ENCODE measurements at places on chromosomes 2 and 18. TPM values are rescaled to one million over a fixed set of nuclear protein-coding genes. Genes with fewer than 3 reads are reported as not detected.
A peak's percentile ranks its signal among the peaks of the same experiment; 100 is the strongest.

The ELOA2 gene
- not detected for polyA plus RNA-seq

The CARF gene
- 2.7 TPM for polyA plus RNA-seq

The LRATD1 gene
- polyA plus RNA-seq: 4.2 TPM

The KLHL29 gene
- 1.5 TPM for polyA plus RNA-seq

The CNDP1 gene
- 2.9 TPM for polyA plus RNA-seq

The QPCT gene
- polyA plus RNA-seq: 10.4 TPM

The MALT1 gene
- polyA plus RNA-seq: 10.4 TPM

The MYCN gene
- polyA plus RNA-seq: 2.2 TPM

The CHN1 gene
- polyA plus RNA-seq: 6.5 TPM

The TTC31 gene
- 11.5 TPM for polyA plus RNA-seq

The NAT8 gene
- polyA plus RNA-seq: 1,820 TPM

The TFCP2L1 gene
- polyA plus RNA-seq: 44.4 TPM

The SKOR2 gene
- not detected for polyA plus RNA-seq

The CPO gene
- polyA plus RNA-seq: 0.90 TPM

The PLEKHM3 gene
- 4.2 TPM for polyA plus RNA-seq

The PUM2 gene
- 22.0 TPM for polyA plus RNA-seq

DNA sequence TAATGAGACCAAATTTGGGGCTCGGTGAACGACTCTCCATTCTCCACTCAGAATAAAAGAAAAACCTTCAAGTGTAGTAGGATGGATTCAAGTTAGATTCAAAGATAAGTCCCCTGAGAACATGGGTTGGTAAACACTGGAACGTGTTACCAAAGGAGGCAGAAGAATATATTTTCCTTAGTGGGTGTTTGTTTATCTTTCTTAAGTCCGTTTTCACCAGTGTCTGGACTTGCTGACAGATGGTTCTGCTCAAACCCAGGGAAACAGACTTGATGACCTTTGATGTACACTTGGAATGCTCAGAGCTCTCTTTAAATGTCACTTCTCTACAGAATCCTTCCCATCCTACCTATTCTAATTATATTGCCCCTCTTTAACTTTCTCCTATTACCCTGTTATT, 310.3 kb upstream of the ZNF521 start:
- peak; percentile 22 for DNase-seq

GRCh38 chr2:85813982-85814801, 60.4 kb downstream of the ATOH8 start:
- peak; percentile 94 for DNase-seq

GRCh38 chr2:175143678-175144077, 24.3 kb downstream of the ATF2 start:
- no peak for DNase-seq

DNA sequence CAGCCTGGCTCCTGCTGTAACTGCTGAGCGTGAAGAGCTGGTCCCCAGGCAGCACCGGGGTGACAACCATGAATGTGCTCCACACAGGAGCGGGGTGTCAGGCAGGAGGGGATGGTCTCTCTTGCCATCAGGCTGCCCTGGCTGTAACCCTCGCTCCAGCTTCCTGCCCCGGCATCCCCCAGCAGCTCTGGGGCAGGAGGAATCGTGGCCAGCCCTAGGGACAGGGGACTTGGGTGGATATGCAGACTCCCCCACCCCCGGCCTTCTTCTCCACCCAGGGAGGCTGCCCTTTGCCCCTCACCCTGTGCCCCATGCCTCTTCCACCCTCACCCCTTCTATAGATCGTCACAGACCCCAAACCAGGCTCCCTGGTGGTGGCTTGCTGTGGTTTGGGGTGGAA, 69.4 kb upstream of the SMAD7 start:
- no peak for DNase-seq

DNA sequence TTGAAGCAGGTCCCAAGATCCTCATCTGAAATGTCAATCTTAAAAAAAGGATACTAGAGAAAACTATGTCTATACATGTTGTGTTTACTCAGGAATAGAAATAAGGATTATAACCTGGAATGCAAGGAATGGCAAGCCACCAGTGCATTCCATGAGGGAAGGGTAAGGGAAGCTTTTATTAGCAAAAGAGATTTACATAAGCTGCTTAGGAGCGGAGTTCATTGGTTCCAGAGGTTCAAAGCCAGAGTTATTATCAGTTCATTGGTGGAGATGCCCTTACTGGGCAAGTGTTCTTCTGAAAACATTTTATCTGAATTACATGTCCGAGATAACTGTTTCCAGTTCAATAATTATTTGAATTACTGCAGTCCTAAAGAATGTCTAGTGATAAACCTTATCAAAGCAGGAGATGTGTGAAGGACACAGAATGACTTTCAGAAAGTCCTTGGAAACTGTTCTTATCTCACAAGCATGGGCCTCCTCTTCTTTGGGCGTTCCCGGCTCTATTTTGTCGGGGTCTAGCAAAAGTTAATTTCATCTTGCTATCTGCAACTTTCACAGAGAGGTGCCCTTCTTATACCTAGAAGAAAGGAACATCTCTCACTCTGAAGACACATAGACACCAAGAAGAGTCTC, 23.5 kb downstream of the COMMD1 start:
- DNase-seq: no peak

- DNase-seq: no peak
Observed at GRCh38 chr2:172021955-172022354, 22.2 kb downstream of the METAP1D start.

GRCh38 chr2:95337829-95338228, 40.7 kb downstream of the KCNIP3 start:
- DNase-seq: no peak

DNA sequence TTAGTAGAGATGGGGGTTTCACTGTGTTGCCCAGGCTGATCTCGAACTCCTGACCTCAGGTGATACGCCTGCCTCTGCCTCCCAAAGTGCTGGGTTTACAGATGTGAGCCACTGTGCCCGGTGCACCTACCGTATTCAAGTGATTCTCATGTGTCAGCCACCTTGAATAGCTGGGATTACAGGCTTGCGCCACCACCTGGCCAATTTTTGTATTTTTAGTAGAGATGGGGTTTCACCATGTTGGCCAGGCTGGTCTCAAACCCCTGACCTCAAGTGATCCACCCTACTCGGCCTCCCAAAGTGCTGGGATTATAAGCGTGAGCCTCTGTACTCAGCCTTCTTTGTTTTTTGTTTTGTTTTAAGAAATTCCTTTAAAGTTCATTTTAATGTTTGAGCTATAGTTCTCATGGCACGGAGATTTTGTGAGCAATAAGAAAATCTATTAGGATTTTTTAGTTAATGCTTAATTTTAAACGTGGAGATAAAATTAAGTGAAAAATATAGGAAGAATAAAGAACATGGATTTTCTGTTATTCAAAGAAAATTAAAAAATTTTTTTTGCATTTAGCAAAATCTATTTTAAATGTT, 242.6 kb downstream of the PHLPP1 start:
- DNase-seq: peak; percentile 32

DNA sequence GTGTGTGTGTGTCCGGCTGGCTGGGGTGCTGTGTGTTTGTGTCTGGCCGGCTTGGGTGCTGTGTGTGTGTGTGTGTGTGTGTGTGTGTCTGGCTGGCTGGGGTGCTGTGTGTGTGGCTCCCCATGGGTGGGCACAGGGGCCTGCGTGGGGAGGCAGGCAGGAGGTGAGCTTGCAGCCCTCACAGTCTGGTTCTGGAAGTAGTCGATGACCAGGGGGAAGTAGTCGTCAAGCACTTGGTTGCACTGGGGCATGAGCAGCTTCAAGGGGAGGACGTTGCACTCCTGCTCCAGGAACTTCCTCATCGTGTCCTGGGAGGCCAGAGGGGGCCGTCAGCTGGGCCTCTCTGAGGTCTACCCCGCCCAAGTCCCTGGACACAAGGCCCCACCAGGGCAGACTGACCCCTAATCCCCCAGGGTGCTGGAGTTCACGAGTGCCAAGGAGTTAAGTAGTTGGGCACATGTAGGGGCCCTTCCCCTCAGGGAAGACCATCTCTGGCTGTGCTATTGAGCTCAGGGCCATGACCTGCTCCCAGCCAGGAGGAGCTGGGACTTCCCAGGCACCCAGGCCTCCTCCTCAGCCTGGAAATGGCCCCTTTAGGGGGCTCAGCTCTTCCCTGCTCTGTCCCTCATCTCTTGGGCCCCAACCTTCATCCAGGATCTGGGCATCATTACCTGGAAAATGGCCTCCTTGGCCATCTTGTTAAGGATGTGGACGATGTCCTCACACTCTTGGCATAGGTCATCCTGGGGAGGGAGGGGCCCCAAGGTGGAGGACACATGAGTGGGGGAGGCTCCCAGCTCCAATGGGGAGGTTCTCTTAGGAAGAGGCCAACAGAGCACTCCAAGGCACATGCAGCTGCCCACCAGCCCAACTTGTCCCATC, 1.3 kb downstream of the SFTPB start:
- DNase-seq: no peak

- no peak for DNase-seq
Observed at GRCh38 chr18:12101266-12101665, 7.6 kb downstream of the ANKRD62 start.

DNA sequence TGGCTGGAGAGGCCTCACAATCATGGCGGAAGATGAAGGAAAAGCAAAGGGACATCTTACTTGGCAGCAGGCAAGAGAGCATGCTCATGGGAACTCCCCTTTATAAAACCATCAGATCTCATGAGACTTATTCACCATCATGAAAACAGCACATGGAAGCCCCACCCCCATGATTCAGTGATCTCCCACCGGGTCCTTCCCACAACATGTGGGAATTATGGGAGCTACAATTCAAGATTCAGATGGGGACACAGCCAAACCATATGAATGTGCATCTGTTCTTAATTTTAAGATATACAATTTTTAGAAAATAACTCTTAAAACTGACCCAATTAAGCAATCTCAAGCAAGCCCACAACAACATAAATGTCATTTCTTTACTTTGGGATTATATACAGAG, 12.6 kb downstream of the C18orf63 start:
- no peak for DNase-seq

- DNase-seq: no peak
Observed at GRCh38 chr18:23341383-23341782, 111.7 kb upstream of the RIOK3 start.

- peak; percentile 5 for DNase-seq
Observed at GRCh38 chr2:119820275-119820674, 60.6 kb downstream of the PTPN4 start.

GRCh38 chr18:49214058-49214457, 246.4 kb downstream of the DYM start:
- no peak for DNase-seq

- no peak for DNase-seq
Observed at GRCh38 chr18:78996741-78997490, 17.3 kb downstream of the SALL3 start.

GRCh38 chr2:159613651-159614285, 2.6 kb downstream of the BAZ2B start:
- peak; percentile 78 for DNase-seq

DNA sequence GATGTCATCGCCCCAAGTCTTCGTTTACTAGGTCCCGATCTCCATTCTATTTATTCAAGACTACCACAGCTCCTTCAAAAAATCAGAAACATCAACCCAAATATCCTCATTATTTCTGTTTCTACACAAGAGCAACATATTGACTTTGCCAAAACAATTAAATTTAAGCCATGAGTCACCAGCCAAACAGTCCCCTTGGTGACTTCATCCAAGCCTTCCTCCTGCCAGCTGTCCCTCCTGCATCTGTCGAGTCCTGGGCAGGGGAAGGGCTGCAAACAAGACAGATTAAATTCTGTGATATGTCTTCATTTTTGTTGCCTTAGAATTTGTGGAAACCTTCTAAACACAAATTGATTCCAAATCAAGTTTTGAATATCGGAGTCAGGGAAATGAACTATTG, 110.3 kb downstream of the SP3 start:
- no peak for DNase-seq

- peak; percentile 85 for DNase-seq
Observed at GRCh38 chr18:45755934-45756333, 32.0 kb downstream of the SLC14A1 start.

GRCh38 chr2:77664491-77664890, 142.3 kb upstream of the LRRTM4 start:
- DNase-seq: no peak

DNA sequence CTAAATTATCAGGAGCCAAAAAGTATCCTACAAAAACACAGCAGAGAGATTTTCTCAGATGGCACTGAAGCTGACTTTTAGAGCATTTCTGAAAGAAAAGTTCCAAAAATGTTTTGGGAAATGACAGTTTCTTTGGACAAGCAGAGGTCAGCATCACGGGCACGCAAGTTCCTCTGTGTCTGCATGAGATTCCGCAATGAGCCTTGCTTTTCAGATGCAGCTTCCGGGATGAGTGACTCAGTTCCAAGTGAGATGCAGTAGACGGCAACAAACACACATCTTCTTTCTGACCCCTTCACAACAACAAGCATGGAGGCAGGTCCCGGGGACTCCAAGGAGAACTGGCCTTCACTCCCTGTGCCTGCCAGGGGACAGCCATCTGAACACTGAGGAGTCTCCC, 76.6 kb downstream of the EIPR1 start:
- no peak for DNase-seq

- no peak for DNase-seq
Observed at GRCh38 chr2:203796248-203797010, 71.1 kb upstream of the CTLA4 start.

DNA sequence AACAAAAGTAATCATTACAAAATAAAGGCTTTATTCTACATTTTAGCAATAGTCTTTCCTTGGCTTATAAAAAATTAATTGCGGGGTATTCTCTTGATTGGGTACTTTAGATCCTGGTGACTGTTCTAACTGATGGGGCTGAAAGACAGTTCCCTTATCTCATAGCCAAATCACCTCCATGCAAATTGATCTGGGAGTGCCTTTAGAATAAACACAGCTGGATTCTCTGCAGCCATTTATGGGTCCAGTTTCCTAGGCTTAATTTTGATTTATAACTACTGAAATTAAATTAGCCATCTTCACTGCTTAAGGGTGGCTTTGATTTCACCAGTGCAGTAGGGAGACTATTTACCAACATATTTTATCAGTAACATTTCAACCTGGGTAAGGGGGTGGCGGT, 337.1 kb downstream of the NRXN1 start:
- DNase-seq: no peak

DNA sequence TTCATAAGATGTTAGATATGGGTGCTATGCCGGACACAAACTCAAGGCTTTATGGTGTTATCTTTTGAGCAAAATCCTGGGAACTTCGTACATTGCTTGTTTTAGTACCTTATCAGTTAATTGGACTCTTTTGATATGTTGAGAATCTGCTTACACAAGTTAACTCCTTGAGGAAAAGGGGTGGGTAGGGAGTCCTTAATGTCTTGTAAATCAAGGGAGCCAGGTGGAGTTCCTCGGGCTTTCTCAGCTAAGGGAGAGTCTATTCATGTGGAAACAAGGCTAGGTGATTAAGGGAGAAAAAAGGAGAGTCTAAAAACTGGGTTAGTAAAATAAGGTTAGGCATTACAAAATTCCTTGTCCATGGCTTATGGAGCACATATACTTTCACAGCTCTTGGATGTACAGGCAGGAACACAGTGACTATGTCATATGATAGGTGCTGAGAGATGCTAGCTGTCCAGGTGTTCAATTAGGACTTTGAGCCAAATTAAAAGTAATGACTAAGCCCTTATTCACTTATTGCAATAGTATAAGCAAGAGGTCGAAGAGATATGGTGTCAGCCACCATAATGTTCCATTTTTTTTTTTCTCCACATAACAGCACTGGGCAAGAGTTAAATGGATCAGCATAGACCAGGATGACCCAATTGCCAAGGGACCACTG, 59.5 kb upstream of the DYNAP start:
- DNase-seq: no peak

GRCh38 chr2:6446938-6447608, 418.6 kb downstream of the CMPK2 start:
- no peak for DNase-seq

- no peak for DNase-seq
Observed at GRCh38 chr2:89819809-89820208, 1128.3 kb downstream of the RPIA start.

Data from kidney (tissue), 22 donors.